ENCODE measurements at places on chromosomes 2 and 18. TPM values are rescaled to one million over a fixed set of nuclear protein-coding genes. Genes with fewer than 3 reads are reported as not detected.

The CCDC68 gene
- total RNA-seq: 4.1 TPM

The PLCD4 gene
- 4.4 TPM for total RNA-seq

The NMUR1 gene
- 1.2 TPM for total RNA-seq

The SOWAHC gene
- 40.1 TPM for total RNA-seq

The RNF181 gene
- 139 TPM for total RNA-seq

The STPG4 gene
- not detected for total RNA-seq

The PLEK gene
- 23.4 TPM for total RNA-seq

DNA sequence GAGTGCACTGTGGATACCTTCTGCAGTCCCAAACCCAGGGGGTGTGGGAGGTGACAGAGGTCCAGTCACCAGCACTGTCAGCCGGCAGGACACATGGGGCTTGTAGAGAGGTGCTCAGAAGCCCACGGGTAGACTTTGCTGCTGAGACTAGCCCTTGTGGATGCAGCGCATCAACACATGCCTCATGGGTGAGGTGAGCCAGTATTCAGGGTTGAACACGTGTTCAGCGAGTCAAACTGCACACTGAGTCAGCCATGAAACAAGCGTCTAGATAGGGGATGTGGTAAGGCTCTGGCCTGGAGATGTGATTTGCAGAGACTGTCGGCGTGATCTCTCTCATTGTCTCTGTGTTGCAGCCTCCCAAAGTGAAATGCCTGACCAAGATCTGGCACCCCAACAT, 35.8 kb upstream of the SCLY start:
- DNase-seq: no peak

GRCh38 chr2:198375083-198375410, 570.7 kb downstream of the PLCL1 start:
- no peak for DNase-seq

GRCh38 chr2:11850082-11850481, 103.7 kb downstream of the LPIN1 start:
- no peak for DNase-seq

GRCh38 chr2:152716805-152717227, 445 bp downstream of the PRPF40A start:
- no peak for DNase-seq

DNA sequence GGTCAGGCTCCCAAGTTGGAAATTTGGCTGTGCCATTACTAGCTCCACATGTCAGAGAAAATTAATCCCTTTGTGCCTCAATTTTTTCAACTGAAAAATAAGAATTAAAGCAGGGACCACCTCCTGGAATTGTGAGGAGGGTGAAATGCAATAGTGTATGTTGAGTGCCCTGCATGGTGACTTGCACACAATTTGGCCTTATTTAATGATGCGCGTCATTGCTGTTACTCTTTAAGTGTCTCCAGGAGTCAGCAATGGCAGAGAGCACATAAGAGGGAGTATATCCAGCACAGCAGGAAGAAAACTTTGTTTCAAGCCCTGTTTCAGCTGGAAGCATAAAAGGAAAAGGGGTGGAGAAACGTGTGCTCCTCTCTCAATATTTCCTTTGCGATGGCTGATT, 215.8 kb downstream of the ALK start:
- no peak for DNase-seq

- no peak for DNase-seq
Measured at GRCh38 chr18:78932281-78932680, 47.3 kb upstream of the SALL3 start.

- no peak for DNase-seq
Measured at GRCh38 chr2:129884221-129884786, 95.2 kb upstream of the RAB6C start.

GRCh38 chr2:211237586-211238275, 681.3 kb downstream of the CPS1 start:
- DNase-seq: no peak

DNA sequence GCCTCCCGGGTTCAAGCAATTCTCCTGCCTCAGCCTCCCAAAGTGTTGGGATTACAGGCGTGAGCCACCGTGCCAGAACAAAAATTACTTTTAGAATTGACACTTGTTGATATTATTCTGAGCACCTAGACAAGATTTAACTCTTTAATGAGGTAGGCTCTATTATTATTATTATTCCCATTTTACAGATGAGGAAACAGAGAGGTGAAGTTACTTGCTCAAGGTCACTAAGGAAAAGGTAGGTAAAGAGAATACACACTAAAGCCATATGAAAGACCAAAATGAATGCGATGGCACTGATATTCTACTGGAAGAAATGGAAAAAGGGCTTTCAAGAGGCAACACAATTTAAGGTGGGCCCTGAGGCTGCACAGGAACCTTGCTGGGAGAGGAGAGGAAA, 73.8 kb upstream of the ZFP36L2 start:
- DNase-seq: no peak

- no peak for DNase-seq
Measured at GRCh38 chr2:20015482-20016083, 3.1 kb upstream of the MATN3 start.

GRCh38 chr2:16588565-16588964, 77.1 kb downstream of the CYRIA start:
- no peak for DNase-seq

DNA sequence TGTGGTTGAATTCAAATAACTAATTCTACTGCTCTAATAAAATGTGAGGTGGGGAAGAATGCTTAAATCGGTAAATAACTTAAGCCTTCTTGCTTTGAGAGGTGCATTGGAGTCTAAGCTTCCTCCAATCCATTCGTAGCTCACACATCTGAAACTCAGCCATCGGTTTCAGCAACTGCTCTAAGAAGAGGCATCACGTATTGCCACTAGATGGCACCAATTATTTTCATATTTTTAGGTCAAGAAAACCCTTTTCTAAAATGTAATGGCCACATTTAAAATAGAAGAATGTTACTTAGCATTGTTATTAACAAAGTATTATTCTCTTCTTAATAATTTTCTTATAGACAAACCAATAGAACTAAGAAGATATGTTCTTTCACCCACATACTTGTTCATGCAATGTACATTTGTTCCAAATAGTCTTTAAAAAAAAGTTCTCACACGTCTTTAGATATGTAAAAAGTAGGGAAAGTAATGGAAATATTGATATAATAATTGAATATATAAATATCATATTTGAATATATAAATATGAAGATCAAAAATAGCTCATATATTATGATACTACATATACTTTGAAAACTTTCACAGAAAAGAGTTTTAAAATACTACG, 229.8 kb downstream of the CCDC178 start:
- no peak for DNase-seq

DNA sequence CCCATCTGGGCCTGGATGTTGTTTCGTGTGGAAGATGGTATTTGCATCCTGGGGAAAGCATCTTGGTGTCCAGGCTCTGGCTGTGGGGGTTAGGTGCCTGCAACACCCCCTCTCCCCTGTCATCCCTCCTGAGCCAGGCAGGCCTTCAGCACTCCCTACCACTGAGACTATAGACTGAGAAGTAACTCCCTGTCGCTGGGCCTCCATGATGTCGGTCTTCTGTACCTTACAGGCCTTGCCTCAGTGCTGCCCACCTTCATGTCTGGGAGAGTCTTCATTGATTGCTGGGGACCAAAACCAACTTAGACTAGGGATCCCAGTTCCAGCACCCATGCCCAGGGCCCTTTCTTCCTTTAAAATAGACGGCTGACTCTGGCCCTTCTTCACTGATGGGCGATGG, 33.1 kb upstream of the DNMT3A start:
- no peak for DNase-seq

All from esophagus muscularis mucosa (tissue), 4 donors.